ENCODE measurements at places on chromosomes 3 and 15.
A peak's percentile ranks its signal among the peaks of the same experiment; 100 is the strongest.

- no peak for ATAC-seq
These were observed 305.5 kb downstream of the GRM7 start for GRCh38 chr3:7166460-7166859.

- ATAC-seq = no peak
These were observed 29.8 kb downstream of the CCR3 start for GRCh38 chr3:46272028-46272451.

DNA sequence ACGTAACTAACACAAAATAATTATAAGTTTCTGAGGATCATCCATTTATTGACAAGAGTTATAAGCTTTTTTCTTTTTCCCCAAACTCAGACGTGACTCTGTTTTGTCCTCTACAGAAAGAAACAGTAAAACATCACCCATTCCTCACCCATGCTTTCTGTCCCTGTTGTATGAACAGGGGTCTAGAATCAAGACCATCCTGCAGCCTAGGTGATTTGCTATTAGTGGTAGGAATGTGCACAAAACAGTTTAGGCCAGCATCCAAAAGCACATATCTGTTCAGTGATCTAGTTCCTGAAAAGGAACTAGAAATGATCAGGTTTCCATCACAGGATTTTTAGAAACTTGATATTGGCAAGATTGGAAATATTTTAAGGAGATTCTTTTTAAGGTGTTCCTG lies 527.6 kb downstream of the SOX2 start:
- no peak for ATAC-seq

- ATAC-seq = peak; percentile 56
These were observed 41.2 kb downstream of the TRAT1 start for GRCh38 chr3:108863799-108864135.

GRCh38 chr15:25969886-25970285 lies 106.8 kb upstream of the ATP10A start:
- ATAC-seq = no peak

DNA sequence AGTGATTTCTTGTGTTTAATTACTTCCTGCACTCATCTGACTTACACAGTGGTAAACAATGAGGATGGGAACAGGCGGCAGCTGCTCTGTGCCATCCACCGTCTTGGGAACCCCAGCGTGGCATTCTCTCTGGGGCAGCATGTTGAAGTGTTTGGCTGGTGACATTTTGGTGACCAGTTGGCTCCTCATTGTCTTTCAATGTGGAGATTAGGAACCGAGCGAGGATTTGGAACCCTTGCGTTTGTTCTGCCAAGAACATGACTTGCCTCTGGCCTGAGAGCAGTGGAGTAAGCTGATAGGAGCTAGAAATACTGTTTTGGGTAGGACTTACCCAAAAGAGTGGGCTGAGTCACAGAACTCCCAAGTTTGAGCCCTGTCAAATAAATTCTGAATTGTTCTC lies 88.8 kb downstream of the IGF1R start:
- no peak for ATAC-seq

GRCh38 chr15:73034221-73034620 lies 18.0 kb upstream of the NEO1 start:
- ATAC-seq = no peak

GRCh38 chr3:66198437-66199088 lies 22.2 kb upstream of the SLC25A26 start:
- no peak for ATAC-seq

GRCh38 chr3:62873451-62873760 lies 1.8 kb downstream of the CADPS start:
- ATAC-seq = no peak

DNA sequence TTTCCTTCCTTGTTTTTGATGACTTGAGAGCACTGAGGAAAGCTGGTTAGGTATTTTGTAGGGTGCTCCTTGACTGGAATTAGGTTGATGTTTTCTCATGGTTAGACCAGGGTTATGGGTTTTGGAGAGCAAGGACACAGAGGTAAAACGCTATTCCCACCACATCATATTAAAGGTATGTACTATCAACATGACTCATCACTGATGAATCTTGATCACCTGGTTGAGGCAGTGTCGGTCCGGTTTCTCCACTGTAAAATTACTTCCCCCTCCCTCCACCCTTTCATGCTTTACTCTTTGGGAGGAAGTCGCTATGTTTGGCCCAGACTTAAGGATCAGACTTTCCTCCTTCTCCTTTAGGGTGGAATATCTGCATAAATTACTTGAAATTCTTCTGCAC lies 201.6 kb downstream of the EDEM1 start:
- ATAC-seq = no peak

GRCh38 chr15:63892794-63893441 lies 59.2 kb upstream of the HERC1 start:
- ATAC-seq = no peak

- ATAC-seq = no peak
These were observed 239.3 kb upstream of the C2CD4B start for GRCh38 chr15:62404194-62404985.

DNA sequence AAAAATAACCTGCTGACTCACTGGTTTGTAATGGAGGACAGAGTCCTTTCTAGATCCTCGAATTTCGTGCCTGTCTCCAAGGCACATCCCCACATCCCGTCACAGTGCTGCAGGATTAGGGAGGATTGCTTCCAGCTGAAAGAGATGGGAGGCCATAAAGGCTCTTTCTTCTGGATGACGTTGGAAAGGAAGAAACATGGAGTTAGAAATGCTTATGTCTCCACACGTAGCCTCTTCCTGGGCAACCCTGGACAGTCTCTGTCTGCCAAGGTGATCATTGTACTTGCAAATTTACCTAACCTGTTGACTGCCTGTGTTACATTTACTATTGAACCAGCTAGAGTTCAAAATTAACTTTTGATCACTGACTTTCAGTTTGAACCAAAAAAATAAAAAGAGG lies 27.6 kb upstream of the VILL start:
- ATAC-seq = peak; percentile 41

DNA sequence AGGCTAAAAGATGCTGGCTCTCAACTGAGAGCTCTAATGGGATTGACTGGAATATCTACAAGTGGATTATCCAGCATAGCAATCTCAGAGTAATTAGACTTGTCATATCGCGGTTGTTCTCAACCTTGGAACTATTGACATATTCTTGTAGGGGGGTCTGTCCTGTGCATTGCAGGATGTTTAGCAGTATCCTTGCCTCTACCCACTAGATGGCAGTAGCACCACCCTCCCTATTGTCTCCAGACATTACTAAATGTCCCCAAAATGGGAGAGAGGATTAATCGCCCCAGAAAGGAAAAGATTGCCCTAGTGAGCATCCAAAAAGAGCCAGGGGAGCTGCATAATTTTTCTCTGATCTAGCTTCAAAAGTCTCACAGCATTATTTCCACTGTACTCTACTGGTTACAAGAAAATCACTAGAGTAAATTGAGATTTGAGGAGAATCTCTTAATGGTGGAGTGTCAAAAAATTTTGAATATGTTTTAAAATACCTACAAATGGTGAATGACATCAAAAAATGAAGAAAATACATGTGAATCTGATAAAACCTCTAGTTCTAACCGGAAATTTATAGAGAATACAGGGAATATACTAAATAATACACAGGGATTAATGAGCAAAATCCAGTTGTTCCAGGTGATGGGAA lies 388.2 kb upstream of the AGTR1 start:
- ATAC-seq = peak; percentile 93

GRCh38 chr3:17352620-17353019 lies 389.8 kb downstream of the TBC1D5 start:
- no peak for ATAC-seq

DNA sequence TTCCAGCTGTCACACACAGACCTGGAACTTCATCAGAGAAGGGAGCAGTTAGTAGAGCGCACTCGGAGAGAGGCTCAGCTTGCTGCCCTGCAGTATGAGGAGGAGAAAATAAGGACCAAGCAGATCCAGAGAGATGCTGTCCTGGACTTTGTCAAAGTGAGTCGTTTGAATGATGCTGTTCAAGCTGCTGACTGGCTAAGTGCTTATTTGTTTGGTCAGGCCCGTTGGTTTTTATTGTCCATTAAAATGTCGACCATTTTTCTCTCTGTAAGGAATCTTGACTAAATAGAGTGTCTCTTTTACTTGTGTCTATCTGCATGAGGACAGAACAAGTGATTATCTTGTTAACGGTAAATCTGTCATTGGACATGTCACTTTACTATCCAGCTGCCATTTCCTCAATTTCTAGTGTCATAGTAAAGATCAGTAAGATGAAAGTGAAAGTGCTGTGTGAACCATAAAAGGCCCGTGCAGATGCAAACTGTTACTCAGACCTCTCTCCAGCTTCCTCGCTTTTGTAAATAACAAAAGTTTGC lies 56.9 kb downstream of the LRCH3 start:
- ATAC-seq = no peak

DNA sequence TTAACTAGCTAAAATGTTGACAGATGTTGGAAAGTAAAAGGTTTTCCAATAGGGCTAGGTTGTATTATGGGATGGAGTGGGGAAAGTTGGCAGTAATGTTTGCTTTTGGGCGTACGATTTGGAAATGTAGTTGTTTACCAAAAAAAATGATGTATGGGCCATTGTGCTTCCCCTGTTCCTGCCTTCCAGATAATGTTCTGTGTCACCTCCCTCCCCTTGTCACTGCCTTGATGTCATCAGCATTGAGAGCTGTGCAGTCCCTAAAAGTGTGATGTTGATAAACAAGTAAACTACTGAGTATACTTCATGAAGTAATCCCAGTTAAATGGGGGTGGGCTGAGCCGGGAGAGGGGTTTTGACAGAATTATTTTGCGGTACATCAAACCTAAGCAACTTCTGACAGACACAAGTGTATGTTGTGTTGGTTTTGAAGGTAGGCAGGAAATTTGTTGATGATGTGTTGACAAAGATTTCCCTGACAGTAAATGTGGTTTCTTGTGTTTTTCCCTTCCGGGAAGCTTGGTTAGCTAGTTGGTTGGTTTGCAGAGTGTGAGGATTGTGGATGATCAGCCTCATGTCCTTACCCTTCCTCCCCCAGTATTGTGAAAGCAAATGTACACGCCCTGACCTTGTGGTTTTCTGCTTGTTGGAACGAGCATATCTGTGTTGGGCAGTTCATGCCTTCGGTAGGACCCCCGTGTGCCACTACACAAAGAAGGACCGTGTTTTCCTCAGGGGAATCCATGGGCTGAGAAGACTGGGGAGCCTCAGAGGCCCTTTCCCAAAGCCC lies 87.3 kb downstream of the PGPEP1L start:
- ATAC-seq = no peak

- peak; percentile 64 for ATAC-seq
These were observed 15.4 kb downstream of the SH3BP5 start for GRCh38 chr3:15316998-15317435.

GRCh38 chr3:186365202-186365974 lies 3.4 kb upstream of the DGKG start:
- ATAC-seq = no peak

GRCh38 chr15:49309889-49310288 lies 113.2 kb upstream of the FGF7 start:
- no peak for ATAC-seq

DNA sequence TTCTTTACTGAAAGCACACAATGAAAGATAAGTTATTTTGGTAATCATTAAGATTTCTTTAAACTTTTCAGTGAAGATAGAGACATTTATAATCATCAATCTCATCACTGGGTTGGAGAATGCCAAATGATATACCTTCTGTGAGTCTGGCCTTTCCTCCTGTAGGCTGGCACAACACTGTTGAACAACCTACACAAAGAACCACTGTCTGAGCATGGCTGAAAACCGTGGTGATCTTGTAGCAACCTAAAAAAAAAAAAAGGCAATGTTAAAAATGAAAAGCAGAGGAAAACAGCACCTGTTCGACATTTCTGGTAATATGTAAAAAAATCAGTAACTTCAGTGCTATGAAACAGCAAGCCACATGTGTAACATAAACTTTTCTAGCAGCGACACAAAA lies 1.8 kb downstream of the RPS27L start:
- ATAC-seq = no peak

DNA sequence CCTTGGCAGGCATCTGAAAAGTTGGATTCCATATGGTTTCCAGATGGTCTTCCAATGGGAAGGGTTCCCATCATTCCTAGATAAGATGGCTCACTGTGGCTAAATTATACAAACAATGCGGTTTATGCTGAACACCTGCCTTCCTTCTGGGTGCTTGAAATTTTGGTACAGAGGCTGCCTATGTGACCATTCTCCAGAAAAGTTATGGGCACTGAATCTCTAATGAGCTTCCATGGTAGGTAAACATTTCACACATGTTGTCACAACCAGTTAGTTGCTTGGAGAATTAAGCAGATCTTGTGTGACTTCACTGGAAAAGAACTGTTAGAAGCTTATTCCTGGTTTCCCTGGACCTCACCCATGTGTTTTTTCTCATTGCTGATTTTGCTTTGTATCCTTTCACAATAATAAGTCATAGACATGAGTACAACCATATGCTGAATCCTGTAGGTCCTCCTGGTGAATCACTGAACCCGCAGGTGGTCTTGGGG lies 30.1 kb downstream of the PLOD2 start:
- ATAC-seq = no peak

GRCh38 chr15:63338170-63338569 lies 43.5 kb downstream of the CA12 start:
- ATAC-seq = no peak

- peak; percentile 15 for ATAC-seq
These were observed 810 bp upstream of the THRB start for GRCh38 chr3:24495326-24495994.

DNA sequence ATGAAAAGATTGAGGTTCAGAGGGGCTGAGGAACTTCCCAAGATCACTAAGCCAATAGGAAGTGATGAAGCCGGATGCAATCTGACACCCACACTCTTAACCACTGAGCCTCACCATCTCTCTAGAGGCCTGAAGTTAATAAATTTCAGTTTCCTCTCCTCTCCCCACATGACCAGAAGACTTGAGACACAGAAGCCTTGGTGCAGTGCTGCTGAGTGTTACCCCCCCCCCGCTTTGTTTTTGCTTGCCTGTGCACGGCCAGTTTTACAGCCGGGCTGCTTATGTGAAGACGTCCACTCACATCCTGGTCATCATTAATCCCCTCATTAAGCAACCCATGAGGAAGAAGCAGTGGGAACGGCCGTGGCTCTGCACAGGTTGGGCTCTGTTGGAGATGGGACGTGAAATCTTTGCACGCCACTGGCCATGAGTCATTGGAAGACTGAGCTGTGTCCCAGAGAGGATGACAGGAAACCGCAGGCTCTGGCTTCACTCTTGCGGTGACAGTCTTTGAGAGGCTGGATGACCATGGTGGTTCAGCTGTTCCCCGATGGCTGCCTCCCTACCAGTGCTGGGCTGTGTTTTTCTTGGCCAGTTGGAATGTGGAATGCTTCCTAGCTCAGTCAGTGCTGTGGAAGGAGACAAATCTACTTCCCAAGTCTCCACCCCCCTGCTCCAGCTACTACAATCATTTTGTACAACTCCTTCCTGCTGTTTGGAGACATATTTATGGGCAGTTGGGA lies 232.6 kb upstream of the LRTM1 start:
- peak; percentile 92 for ATAC-seq

GRCh38 chr3:52019352-52020080 lies 23.8 kb upstream of the RPL29 start:
- no peak for ATAC-seq

- no peak for ATAC-seq
These were observed 75.9 kb upstream of the RPL35A start for GRCh38 chr3:197874064-197874463.

- no peak for ATAC-seq
These were observed 3.1 kb downstream of the CMTM6 start for GRCh38 chr3:32499585-32499984.

All from SK-N-SH treated with all-trans-retinoic acid at 6 μM for 48 hours (cell line).